Stimulated activated CD4-positive, alpha-beta T cell treated with anti-CD3 and anti-CD28 coated beads, TNF-alpha, amount 100 ng/mL, for 1 hour (primary cell): ENCODE measurements at places on chromosomes 12 and 14.

DNA sequence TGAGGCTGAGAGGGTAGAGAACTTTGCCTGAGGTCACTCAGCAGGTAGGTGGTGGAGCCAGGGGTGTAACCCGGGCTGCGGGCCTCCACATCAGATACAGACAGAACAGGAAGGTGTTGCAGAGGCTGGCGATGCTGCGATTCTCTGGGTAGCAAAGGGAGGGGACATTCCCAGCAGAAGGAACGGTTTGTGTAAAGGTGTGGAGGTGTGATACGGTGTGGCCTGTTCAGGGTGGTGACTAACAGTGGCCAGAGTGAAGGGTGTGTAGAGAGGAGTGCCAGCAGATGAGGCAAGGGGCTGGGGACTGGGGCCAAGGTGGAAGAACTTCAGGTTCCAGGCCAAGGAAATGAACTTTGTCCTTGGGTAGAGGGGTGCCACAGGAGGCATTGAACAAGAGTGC is 18.2 kb upstream of the FAIM2 start:
- DNase-seq: no peak

DNA sequence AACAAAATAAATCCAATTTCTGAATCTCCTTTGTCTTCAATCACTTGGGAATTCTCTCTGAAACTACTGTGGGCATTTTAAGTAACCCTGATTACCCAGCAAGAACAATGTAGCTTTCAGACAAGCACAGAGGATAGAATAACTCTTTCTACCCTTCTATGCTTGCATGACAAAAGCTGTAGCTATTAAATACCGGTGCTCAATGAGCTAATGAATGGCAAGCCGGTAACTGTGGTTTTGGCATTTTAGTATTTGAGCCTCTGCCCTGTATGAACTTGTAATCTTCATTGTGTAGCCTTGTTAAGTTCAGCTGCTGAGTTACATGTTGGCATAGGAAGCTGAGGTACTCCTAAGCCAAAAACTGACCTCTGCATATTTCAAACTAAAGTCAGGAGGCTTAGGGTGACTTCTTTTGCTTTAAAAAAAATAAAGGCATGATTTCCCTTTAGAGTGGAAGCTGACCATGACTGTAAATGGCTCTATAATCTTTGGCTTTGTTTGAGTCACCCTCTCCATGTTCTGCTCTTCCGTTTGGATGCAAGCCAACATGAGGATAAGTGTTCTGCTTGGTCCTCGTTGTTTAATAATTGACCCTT is 171.0 kb upstream of the HIF1A start:
- DNase-seq: no peak

- DNase-seq: no peak
These were observed 87.2 kb downstream of the ABCD2 start for GRCh38 chr12:39532448-39532847.

DNA sequence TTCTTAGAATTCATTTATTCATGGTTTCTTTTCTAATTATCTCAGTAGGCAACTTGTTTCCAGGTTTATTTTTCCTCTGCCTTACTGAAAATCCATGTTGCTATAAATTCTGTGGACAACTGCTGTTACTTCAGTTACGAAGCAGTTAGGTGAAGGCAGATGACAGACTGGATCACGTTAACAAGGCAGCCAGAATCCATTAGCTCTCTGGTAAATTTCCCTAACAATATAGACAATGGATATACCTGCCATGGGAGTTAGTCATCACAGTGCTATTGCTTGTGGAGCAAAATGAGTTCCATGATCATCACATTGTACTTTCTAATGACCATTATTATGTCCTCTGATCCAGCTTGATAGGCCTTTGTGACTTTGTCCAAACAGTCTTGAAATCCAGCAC is 291.5 kb downstream of the NELL2 start:
- DNase-seq: no peak

DNA sequence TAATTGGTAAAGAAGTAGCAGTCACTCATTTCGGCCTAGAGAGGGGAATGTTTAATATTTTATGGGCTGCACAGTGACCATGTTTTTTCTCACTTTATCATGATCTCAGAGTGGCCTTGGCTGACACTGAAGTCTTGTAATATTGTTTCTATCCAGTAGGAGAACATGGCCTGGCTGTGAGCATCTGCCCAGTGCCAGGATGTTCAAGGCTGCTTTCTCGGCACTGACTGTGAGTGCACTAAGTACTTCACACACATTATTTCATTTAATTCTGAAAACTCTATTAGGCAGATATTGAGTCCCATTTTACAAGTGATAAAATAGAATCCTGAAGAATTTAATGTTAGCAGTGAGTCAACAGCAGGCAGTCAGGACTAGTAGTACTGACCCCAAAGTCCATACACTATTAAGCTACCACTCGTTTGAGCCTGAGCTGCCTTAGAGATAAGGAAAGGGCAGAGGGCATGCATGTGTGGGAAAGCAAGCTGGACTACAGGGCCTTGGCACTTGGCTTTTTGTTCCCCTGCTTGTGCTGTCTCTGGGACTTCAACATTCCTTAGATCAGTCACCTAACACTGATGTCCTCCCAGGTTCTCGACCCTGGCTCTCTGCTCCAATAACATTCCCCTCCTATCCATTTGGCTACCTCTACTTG is 42.2 kb upstream of the APPL2 start:
- no peak for DNase-seq

DNA sequence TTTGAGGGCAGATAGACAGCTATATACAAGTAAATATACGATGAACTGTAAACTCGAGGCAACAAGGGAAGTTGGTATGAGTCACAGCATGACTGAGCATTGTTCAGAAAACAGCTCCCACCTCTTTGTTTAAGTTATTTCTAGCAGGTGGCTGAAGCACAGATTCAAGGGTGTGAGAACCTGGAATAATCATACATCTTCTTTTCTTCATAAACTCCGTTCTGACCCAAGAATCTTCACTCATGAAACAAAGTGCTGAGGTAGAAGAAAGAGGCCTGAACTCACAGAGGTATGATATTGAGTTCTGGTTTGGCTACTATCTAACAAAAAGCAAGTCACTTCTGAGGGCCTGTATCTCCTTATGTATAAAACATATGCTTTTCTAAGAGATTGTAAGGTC is 364.1 kb upstream of the KITLG start:
- DNase-seq: no peak

DNA sequence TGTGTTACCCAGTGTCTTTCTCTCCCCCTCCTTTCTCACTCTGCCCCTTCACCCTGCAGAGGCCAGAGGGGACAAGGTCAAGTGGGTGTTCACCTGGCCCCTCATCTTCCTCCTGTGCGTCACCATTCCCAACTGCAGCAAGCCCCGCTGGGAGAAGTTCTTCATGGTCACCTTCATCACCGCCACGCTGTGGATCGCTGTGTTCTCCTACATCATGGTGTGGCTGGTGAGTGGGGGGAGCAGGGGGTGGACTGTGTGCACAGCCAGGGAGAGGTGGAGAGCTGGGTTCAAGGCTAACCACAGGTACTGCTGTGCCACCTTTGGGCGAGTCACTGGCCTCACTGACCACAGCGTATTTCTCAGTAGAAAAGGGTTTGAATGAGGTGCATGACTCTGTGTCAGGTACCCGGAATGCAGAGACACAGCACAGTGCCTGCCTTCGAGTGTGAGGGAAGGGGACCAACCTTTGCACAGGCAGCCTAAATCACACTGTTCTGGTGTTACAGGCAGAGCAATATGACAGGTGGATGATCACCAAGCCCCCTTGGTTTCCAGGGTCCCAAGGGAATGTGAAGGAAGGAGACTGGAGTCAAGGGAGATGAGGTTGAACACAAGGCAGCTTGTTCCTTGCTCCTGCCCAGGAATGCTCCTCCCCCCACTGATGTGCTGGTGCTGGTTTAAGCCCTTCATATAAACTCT is 30.8 kb upstream of the RIN3 start:
- DNase-seq: no peak

GRCh38 chr12:27583981-27584380 is 60.0 kb downstream of the PPFIBP1 start:
- DNase-seq: no peak

DNA sequence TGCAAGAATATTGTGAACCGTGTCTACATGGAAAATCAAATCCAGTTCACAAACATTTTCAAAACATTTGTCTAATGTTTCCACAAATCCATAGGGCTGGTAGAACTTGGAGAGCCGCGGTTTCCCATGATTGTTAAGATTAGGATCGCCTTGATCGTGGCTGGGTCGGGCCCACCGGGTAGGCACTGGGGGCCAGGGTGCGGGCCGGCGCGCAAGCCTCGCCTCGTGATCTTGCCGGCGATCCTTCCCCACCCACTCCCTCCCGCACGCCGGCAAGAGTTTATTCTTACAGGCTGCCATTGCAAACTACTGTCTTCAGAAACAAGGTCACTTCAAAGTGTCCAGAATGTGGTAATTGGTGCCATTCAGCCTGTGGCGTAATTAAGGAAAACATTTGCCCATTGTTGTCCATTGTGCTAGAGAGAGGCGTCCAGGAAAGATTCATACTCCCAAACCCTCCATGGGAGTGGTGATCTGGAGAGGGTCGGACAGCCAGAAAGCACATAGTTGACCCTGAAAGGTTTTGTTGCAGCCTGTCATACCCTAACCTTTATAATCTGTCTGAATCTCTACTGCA is 95.5 kb downstream of the BORCS5 start:
- DNase-seq: no peak

- no peak for DNase-seq
These were observed 25.9 kb upstream of the PPFIBP1 start for GRCh38 chr12:27498149-27498548.

DNA sequence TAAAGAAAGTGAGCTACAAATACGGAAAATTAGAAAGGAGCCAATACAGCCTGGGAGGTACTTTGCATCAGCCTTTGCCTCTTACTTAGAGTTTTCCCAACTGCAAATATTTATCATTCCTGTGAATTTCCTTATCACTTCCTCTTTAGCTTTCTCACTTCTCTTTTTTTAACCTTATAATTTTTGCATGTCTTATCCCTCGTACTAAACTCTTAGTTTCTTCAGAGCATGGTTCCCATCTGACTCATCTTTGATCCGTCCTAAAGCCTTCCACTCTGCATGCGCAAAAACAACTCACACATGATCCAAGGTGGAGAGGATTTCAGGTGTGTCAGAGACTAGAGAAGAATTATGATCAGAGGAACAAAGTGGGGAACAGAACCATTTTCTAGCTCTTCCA is 9.6 kb upstream of the SNAPC1 start:
- no peak for DNase-seq

DNA sequence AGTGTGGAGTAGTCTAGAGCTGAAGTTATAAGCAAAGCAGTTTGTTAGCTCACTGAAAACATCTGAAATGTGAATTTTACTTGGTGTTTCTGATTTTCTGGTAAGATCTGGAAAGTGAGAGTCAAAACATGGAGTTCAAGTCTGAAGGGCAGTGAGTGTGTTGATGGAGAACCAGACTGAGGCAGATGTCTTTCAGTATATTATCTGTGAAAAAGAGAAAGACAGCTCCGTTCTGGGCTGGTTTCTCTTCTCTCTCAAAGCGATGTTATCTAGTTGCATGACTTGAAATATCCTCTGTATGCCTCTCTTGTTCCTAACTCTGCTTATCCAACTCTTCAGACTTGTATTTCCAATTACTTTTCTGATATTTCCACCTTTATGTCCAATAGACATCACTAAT is 381.9 kb upstream of the RGS6 start:
- DNase-seq: no peak

GRCh38 chr12:9721394-9722092 is 11.4 kb downstream of the CLECL1 start:
- no peak for DNase-seq

- no peak for DNase-seq
These were observed 205.6 kb downstream of the CRADD start for GRCh38 chr12:93882763-93883162.

GRCh38 chr12:102522768-102523167 is 42.4 kb upstream of the IGF1 start:
- DNase-seq: no peak

- DNase-seq: no peak
These were observed 8.0 kb downstream of the CCDC198 start for GRCh38 chr14:57485635-57486034.

DNA sequence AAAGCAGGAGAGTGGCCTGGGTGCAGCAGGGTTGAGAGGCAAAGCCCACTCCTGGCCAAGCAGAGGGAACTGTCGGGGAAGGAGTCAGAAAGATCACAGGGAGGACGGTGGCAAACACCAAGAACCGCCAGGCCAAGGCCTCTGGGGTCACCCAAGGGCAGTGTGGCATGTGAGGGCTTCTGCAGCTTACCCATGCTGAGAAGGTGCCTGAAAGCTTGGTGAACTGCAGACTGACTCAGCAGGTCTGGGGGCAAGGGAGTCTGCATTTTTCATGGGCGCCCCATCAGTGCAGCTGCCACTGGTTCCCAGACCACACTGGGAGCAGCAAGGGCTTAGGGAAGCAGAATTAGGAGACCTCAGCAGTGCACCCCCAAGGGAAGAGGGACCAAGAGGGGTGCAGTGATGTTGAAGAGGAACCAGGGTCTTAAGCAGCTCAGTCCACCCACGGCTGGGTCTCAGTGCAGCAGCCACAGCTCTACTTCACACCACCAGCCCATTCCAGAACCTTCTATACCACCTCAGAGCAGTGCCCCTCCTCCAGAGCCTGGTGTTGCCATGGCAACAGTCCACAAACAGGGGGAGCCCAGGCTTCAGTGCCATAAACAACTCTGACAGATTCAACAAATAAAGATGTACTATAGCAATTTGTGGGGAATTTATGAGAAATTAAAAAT is 59.4 kb downstream of the ITPK1 start:
- no peak for DNase-seq

DNA sequence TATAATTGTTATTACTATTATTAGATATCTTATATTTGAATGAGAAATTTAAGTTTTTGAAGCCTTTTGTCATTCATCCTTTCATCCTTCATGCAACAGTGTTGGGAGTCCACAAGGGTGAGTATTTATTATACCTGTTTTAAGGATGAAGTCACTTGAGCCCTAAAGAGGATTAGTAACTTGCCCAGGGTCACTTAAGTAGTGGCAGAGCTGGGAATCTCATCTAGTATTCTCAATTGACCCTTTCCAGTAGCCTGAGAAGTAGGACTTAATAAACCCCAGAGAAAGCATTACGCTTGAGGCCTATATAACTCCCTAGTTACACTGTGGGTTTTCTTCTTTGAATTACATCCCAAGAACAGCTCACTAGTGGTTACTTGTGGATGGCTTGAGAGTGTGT is 119.8 kb downstream of the SRGAP1 start:
- no peak for DNase-seq

DNA sequence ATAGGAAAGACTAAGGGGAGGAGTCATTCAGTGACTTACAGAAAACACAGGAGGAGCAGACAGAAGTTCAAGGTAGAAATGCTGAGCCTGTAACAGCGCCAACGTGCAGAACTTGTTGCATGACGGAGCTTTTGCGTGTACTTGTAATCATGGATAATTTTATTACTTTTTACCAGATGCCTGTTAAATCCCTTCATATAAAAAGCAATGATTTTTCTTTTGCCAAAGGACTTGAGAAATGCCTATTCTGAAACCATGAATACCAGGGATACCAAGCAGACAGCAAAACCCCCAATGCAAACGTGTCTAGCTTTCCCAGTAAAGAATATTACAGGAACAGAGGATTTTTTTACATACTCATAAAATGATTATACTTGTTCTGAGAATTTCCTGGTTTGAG is 163.6 kb upstream of the GSC start:
- DNase-seq: no peak

GRCh38 chr12:27151479-27151878 is 69.1 kb upstream of the C12orf71 start:
- DNase-seq: no peak
